ENCODE measurements at places on chromosomes 16 and 17.

- no peak for DNase-seq
Measured at GRCh38 chr16:84354306-84354705, 14.0 kb upstream of the ATP2C2 start.

GRCh38 chr17:64022611-64023063 lies 2.2 kb upstream of the ICAM2 start:
- no peak for DNase-seq

- DNase-seq = no peak
Measured at GRCh38 chr17:7745748-7746470, 28.4 kb downstream of the DNAH2 start.

DNA sequence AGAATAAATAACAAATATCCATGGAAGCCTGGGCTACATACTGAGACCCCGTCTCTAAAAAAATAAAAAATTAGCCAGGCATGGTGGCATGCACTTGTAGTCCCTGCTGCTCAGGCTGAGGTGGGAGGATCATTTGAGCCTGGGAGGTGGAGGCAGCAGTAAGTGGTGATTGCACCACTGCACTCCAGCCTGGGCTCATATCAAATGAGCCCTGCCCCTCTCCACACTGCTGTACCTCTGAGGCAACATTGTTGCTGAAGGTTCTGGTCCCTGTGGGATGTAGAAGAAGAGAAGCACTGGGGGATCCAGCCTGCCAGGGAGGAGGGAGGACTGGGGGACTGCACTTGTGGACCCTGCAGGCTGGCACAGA lies 11.4 kb upstream of the ARHGAP23 start:
- DNase-seq = no peak

DNA sequence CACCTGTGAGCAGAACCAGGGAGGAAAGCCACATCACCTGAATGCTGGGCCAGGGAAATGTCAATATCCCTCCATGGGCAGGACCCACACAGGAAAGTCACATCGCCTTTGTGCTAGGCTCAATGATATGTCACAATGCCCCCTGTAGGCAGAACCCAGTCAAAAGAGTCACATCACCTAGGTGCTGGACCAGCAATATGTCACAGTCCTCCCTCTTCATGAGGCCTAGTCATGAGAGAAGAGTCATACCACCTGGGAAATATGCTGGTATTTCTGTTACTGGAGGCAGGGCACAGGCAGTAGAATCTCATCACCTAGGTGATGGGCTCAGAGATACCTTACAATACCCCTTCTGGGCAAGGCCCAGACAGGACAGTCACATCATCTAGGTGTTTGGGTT lies 1843.4 kb downstream of the TP53TG3F start:
- no peak for DNase-seq

GRCh38 chr17:50931144-50931908 lies 65.2 kb upstream of the TOB1 start:
- peak; percentile 34 for DNase-seq

DNA sequence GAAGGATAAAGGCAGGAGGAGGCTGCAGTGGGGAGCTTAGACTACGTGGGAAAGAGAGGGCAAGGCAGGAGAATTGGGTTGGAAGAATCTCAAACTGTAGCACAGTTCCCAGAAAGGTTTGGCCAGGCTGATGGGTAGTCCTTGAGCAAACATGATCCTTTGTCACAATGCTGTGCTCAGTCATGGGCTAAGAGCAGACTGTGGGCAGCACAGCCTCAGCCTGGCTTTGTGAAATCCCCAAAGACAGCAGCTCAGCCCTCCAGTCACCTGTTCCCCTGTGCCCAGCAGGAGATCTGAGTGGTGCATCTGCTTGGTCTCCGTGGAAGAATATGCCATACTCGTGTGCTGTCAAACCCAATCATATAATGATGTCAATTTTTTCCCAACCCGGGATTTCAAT lies 10.6 kb upstream of the ENGASE start:
- no peak for DNase-seq

DNA sequence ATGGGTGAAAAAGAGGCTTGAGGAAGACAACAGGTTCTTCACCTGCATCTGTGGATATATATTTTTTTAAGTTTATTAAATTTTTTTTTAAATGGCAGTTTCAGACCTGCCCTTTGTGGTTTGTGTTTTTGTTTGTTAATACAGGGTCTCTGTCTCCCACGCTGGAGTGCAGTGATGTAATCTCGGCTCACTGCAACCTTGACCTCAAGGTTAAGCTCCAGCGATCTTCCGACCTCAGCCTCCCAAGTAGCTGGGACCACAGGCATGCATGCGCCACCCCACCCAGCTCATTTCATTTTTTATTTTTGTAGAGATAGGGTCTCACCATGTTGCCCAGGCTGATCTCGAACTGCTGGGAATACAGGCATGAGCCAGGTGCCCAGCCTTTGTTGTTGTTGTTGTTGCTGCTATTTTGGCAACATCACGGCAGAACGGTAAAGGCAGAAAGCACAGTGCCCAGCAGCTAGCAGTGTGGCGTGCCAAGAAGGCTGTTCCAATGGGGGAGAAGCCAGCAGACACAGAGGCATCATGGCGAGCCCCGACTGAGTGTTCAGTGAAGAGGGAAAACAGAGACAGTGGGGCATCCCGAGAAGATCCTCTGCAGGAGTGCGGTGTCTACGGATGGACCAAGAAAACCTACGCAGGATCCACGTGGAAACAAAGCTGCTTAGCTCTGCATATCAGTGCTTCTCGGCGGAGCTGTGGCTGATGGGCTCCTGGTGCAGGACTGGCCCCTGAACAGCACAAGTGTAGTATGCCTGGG lies 19.6 kb downstream of the TMC6 start:
- DNase-seq = no peak

DNA sequence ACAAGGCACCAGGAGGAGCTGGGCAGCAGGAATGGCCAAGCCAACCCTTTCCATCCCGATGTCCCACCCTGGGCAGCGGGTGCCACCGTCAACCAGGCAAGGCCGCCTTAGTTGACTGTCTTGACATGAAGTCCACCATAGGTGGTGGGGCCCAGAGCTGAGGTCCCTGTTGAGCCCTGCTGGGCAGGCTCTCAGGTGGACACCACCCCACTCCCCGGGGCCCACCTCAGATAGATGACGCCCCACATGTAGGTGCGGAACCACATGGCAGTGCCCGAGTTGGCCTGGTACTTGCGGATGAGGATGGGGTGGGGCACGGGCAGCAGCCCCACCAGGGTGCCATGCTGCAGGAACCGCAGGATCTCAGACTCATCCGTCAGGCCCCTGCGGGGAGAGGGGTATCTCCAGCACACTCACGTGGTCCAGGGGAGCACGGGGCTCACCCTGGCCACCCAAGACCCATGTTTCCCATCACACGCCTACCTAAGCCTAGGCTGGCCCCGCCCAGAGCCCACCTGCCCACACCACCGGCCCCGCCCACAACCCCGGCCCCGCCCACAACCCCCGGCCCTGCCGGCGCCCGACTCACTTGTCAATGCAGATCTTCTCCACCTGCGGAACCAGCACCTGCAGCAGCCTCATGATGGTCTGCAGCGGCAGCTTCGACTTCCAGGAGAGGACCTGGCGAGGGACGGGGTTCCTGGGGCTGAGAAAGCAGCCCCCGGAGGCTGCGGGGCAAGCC lies 16.2 kb downstream of the OTOP3 start:
- no peak for DNase-seq

GRCh38 chr16:80703131-80704071 lies 101.0 kb downstream of the CDYL2 start:
- DNase-seq = no peak

- no peak for DNase-seq
Measured at GRCh38 chr16:56860226-56861020, 4.6 kb upstream of the SLC12A3 start.

GRCh38 chr16:1895068-1895467 lies 23.1 kb upstream of the MEIOB start:
- no peak for DNase-seq

DNA sequence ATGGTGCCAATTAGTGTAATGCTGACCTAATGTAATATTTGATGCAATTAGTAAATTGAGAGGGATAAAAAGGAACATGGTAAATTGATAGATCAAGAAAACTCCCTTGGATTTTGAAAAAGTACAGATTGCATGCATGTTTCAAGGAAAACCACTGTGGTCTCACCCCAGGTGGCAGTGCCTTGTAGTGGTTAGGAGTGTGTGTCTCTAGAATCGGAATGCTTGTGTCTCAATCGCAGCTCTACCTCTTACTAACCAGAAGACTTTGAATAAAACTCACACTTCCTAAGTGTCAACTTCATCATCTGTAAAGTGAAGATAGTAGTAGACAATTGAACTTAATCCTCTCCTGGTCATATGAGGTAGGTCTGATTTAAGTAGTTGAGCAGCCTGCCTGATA lies 128.9 kb upstream of the GOT2 start:
- DNase-seq = no peak

DNA sequence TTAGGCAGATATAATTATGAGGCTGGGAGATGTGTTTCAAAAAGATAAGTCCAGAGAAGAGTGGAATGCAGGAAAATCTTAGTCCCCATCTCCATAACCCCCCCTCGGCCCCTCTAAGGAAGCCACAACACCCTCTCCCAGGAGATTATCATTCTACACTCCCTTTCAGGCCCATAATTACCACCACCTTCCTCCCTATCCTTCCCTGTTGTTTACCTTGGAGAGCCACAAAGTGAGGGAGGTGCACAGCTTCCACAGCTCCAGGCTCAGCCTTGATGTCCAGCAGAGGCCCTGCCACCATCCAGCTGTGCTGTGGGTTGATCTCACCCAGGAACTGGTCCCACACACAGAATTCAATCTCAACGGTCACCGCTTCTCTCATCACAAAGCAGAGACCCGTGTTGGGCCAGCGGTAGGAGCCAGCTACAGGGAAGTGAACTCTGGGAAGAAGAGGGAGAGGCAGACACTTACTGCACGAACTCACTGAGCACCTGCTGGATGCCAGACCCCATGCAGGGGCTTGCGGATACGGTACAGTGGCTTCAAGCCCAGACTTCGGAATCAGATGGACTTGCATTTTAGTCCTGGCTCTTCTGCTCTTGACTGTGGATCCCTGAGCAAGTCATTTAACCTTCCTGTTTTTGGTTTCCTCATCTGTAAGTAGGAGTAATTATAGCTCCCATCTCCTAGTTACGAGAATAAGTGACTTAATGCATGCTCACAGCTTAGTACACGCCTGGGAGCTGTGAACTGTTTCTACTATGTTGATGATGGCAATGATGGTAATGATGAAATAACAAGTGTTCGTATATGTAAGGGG lies 44.1 kb downstream of the MIS12 start:
- DNase-seq = no peak

DNA sequence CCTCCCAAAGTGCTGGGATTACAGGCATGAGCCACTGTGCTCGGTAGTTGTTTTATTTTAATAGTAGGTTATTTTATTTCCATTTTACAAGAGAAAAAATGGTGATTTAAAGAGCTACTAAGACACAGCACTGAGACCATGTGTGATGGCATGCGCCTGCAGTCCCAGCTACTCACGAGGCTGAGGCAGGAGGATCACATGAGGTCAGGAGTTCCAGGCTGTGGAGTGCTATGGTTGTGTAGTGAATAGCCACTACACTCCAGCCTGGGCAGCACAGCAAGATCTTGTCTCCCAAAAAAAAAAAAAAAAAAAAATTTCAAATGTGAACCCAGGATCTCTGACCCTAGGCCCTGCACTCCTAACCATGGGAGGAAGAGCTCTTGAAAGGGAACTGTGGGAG lies 3.7 kb downstream of the SERPINF1 start:
- DNase-seq = no peak

GRCh38 chr16:16096121-16096857 lies 127.0 kb downstream of the ABCC6 start:
- DNase-seq = no peak

- DNase-seq = peak; percentile 17
Measured at GRCh38 chr17:75457047-75457654, 716 bp downstream of the TMEM94 start.

DNA sequence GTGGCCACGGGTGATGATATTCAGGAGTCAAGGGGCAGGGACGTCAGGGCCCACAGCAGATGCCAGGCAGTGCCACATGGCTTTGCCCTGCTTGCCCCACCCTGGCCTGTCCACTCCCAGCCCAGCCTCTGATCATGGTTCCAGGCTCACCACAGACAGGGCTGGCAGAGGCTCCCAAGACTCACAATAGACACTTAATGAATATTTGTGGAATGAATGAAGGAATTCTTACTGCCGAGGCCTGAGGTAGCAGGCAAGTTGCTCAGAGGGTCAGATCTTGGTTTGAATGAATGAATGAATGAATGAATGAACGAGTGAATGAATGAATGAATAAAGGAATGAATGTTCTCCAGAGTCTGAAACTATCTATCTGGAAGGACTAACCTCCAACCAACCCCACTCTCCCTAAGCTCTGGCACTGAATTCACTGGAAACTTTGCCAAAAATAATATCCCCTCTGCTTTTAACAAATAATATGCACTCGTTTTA lies 60.9 kb downstream of the RAI1 start:
- no peak for DNase-seq

DNA sequence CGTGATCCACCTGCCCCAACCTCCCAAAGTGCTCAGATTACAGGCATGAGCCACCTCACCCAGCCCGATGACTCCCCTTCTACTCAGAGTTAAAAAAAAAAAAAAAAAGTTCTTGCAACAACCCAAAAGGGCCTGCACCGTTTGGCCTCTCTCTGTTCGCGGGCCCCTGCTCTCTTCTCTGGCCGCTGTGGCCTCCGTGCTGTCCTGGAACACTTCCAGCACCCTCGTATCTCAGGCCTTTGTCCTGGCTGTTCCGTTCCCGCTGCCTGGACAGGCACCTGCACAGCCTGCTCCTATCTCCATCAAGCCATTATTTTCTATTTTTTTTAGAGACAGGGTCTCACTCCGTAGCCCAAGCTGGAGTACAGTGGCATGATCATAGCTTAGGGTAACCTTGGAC lies 10.8 kb downstream of the MYO1C start:
- DNase-seq = no peak

- DNase-seq = no peak
Measured at GRCh38 chr16:1291576-1291974, 17.9 kb upstream of the UBE2I start.

GRCh38 chr16:30112197-30113030 lies 923 bp downstream of the GDPD3 start:
- DNase-seq = peak; percentile 64

- DNase-seq = no peak
Measured at GRCh38 chr17:37743612-37743874, 1.3 kb downstream of the HNF1B start.

DNA sequence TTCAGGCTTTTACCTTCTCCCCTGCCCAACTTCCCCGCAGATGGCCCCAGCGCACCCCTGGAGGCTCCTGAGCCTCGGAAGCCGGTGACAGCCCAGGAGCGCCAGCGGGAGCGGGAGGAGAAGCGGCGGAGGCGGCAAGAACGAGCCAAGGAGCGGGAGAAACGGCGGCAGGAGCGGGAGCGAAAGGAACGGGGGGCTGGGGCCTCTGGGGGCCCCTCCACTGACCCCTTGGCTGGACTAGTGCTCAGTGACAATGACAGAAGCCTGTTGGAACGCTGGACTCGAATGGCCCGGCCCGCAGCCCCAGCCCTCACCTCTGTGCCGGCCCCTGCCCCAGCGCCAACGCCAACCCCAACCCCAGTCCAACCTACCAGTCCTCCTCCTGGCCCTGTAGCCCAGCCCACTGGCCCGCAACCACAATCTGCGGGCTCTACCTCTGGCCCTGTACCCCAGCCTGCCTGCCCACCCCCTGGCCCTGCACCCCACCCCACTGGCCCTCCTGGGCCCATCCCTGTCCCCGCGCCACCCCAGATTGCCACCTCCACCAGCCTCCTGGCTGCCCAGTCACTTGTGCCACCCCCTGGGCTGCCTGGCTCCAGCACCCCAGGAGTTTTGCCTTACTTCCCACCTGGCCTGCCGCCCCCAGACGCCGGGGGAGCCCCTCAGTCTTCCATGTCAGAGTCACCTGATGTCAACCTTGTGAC lies 3.6 kb downstream of the MAPK7 start:
- DNase-seq = no peak

GRCh38 chr17:51640108-51640622 lies 379.8 kb downstream of the UTP18 start:
- no peak for DNase-seq

GRCh38 chr16:57169327-57169726 lies 16.5 kb downstream of the PSME3IP1 start:
- no peak for DNase-seq

All from stimulated activated CD4-positive, alpha-beta T cell treated with anti-CD3 and anti-CD28 coated beads, Interleukin-12 subunit alpha, Interleukin-12 subunit beta, amount 100 ng/mL, for 4 hours (primary cell).